HFFc6 (cell line): ENCODE measurements at places on chromosomes 6 and 20. TPM values are rescaled to one million over a fixed set of nuclear protein-coding genes. Genes with fewer than 3 reads are reported as not detected.
A peak's percentile ranks its signal among the peaks of the same experiment; 100 is the strongest.

COL12A1 gene
- 205 and 268 TPM in 2 replicates for total RNA-seq

COL21A1 gene
- total RNA-seq, result not detected in 3 replicates

SLC26A8 gene
- not detected in 3 replicates for total RNA-seq

PRDM13 gene
- not detected in 3 replicates for total RNA-seq

PAQR8 gene
- total RNA-seq, result 2.0 to 2.8 TPM (median 2.4 TPM) in 3 replicates

MYH7B gene
- total RNA-seq, result not detected in 3 replicates

OTOR gene
- total RNA-seq, result not detected in 3 replicates

DCDC2 gene
- total RNA-seq, result not detected in 3 replicates

FAM162B gene
- 4.5 to 10.1 TPM (median 9.5 TPM) in 3 replicates for total RNA-seq

TPBG gene
- 75.5 to 122 TPM (median 85.4 TPM) in 3 replicates for total RNA-seq

GTSF1L gene
- not detected in 2 replicates for total RNA-seq

TTBK1 gene
- total RNA-seq, result not detected in 3 replicates

GRCh38 chr6:106334646-106335448, 9.3 kb upstream of the ATG5 start:
- peaks cover 10% of the 10 kb centered on the region; the same call in 1 of the 2 replicates for H3K27me3 ChIP-seq
- H3K27ac ChIP-seq, result no peak overlapping the region
- no peak overlapping the region for H3K4me3 ChIP-seq
- no peaks in the 10 kb centered on the region for H3K36me3 ChIP-seq
- DNase-seq, result peak; percentile 22

DNA sequence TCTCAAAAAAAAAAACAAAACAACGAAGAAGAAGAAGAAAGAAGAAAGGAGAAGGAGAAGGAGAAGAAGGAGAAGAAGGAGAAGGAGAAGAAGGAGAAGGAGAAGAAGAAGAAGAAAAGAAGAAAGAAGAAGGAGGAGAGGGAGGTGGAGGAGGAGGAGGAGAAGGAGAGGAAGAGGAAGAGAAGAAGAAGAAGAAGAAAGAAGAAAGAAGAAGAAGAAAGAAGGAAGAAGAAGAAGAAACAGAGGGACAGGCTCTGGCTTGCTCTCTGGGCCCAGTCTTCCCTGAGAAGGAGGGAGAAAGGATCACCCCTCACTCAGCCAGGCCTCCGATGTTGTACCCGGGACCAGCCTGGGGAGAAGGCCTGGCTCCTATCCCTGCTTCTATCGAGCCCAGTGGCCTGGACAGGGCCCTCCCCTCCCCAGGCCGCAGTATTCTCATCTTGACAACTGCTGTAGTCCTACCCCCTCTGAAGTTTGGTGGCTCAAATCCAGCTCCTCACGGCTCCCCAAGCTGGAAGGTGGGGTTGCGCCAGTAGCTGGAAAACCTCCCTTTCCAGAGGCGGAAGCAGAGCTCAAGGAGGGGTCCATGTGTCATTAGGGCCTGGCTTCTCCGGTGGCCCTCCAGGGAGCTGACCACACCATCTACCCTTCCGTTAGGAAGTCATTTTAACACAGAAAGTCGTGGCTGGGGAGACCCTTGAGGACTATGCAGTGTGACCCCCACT, 18.9 kb downstream of the C6orf132 start:
- H3K27ac ChIP-seq, result no peak overlapping the region; the same call in 1 of the 2 replicates
- peaks cover 25% of the 10 kb centered on the region for H3K4me1 ChIP-seq
- peaks cover 1% of the 10 kb centered on the region for H3K27me3 ChIP-seq
- DNase-seq, result no peak
- H3K36me3 ChIP-seq, result peaks cover 8% of the 10 kb centered on the region

DNA sequence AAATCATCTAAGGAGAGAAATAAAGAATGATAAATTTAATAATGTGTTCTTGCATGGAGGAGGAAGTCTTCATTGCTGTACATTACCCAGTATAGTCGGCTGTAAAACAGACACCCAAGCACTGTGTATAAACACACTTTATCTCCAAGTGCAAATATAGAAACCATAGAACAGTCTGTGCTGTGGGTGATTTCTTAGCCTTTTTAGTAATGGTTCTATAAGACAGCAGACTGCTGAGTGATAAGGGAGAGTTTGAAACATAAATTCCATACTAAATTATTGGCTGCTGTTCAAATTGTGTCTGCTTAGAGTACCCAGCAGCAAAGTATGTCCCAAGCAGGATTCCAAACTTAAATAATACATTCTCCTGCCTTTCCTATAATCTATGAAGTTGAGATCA, 4.6 kb downstream of the FILIP1 start:
- peaks cover 19% of the 10 kb centered on the region; the same call in 1 of the 2 replicates for H3K4me1 ChIP-seq
- DNase-seq, result no peak
- H3K27me3 ChIP-seq, result peaks cover 5% of the 10 kb centered on the region
- no peaks in the 10 kb centered on the region for H3K36me3 ChIP-seq

DNA sequence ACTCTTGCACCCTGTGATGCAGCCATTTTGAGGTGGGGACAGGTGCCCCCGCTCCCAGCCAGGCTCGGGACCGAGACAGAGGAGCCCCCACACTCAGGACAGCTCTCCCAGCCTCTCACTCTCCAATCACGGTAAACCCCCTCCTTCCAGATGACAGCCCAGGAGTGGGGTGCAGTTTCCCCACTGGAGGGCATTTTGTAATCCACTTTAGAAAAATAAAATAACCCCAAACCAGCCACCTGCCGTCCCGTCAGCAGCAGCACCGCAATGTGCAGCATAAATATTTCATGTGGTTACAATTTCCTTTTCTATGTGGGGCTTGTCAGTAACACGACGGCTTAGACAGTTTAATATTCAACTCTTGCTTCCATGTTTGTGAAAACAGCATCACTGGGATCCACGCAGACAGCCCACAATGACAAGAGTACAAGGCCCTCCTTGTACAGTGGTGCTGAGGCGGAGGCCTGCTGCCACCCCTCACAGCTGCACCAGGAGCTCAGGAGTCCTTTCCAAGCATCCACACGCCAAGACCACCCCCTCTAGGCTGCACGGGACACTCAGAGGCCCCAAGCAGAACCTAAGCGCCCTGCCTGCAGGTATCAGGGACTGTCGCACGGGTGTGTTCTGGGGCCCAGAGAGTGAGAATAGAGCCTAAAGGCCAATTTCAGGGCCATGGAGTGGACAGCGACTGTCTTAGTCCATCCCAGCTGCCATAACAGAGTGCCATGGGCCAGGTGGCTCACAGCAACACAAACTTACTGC, 116.7 kb downstream of the JPH2 start:
- no peak overlapping the region for H3K4me3 ChIP-seq
- H3K27ac ChIP-seq, result no peak overlapping the region
- peaks cover 21% of the 10 kb centered on the region for H3K4me1 ChIP-seq
- no peak for DNase-seq

- DNase-seq, result no peak
- no peaks in the 10 kb centered on the region for H3K4me1 ChIP-seq
- H3K27ac ChIP-seq, result no peak overlapping the region
Measured at GRCh38 chr6:21508753-21509152, 84.8 kb upstream of the SOX4 start.

- no peak overlapping the region for H3K4me3 ChIP-seq
- H3K4me1 ChIP-seq, result no peaks in the 10 kb centered on the region
- H3K27ac ChIP-seq, result no peak overlapping the region
Measured at GRCh38 chr6:54515713-54516112, 207.5 kb downstream of the TINAG start.

GRCh38 chr6:26006086-26006939, 43.7 kb downstream of the TRIM38 start:
- H3K27me3 ChIP-seq, result no peaks in the 10 kb centered on the region
- no peak overlapping the region for H3K4me3 ChIP-seq
- no peak overlapping the region for H3K27ac ChIP-seq
- DNase-seq, result no peak
- no peaks in the 10 kb centered on the region for H3K36me3 ChIP-seq

DNA sequence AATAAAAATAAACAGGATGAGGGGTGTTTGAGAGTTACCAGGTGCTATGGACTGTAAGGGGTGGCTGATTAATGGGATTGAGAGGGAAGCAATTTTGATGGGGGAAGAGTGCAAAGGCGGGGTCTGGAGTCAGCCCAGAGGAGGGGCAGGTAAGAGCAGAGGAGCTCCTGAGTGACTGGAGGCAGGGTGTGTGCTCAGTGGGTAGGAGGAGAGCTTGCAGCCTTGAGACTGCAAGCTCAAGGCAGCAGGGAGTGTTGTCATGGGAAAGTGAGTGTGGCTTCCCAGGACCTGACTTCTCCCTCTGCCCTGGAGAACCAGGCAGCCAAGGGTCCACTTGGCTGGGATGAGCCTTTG, 54.2 kb downstream of the RAB44 start:
- DNase-seq, result no peak
- H3K27ac ChIP-seq, result no peak overlapping the region
- H3K36me3 ChIP-seq, result peaks cover 11% of the 10 kb centered on the region; the same call in 1 of the 2 replicates
- no peak overlapping the region for H3K4me3 ChIP-seq

DNA sequence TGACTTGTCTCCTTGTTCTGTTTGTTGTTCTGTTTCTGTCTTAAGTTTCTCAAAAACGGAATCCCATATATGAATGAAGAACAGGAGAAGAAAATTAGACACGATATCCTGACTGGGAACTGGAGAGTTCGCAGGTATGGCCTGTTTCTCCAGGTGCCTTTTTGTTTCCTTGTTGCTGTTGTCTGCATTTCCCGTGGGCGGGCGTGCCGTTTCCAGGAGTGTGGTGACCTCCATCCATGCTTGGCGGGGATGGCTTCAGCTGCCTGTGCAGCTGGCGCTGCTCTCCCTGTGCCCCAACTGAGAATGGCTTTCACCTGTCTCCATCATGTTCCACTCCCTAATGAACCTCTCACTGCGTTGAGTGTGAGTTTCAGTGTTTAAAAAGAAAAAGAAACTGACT, 4.4 kb downstream of the PNLDC1 start:
- no peaks in the 10 kb centered on the region for H3K4me1 ChIP-seq
- no peak overlapping the region for H3K27ac ChIP-seq
- H3K36me3 ChIP-seq, result no peaks in the 10 kb centered on the region; the same call in 1 of the 2 replicates
- no peak for DNase-seq
- no peak overlapping the region for H3K4me3 ChIP-seq

DNA sequence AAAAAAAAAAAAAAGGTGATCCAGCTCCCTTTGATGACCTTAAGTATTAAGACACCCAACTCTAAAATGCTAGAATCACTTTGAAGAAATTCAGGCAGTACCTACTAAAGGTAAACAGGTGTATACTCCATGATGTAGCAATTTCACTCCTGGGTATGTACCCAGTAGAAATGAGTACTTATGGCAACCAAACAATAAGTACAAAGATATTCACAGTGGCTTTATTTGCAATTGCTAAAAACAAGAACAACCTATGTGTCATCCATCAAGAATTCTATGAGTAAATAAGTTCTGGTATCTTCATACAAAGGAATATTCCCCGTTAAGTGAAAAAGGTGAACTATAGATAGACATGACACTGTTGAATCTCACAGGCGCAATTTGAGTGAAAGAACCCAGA, 29.4 kb downstream of the MDGA1 start:
- H3K36me3 ChIP-seq, result no peaks in the 10 kb centered on the region
- H3K4me1 ChIP-seq, result peaks cover 36% of the 10 kb centered on the region
- H3K4me3 ChIP-seq, result no peak overlapping the region
- peak; percentile 20 for DNase-seq

DNA sequence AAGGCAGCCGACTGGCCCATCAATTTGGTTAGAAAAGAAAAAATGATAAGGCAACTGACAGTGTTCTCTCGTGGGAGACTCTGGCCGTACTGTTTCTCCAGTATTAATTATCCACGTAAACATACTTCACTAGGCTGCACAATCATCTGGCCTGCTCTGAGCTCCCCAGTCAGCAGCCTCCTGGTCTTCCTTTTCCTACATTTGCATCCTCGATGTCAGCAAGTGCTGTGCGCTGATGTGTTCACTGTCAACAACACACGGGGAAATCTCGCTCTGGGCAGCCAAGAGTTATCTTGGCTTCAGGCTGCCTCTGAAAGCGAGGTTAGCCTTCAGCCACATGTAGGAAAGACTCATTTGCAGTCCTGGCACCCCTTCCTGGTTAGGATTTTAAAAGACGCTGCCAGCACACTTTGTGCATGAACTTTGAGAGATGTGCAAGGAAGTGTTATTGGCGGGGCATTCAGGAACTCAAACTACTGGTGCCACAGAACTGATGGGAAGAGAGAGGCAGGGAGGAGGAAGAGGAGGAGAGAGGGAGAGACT, 460.5 kb upstream of the ARID1B start:
- DNase-seq, result no peak
- no peaks in the 10 kb centered on the region for H3K36me3 ChIP-seq
- no peak overlapping the region for H3K4me3 ChIP-seq
- H3K4me1 ChIP-seq, result no peaks in the 10 kb centered on the region

GRCh38 chr6:85460921-85461797, 11.3 kb downstream of the NT5E start:
- peaks cover 100% of the 10 kb centered on the region for H3K4me1 ChIP-seq
- peak; percentile 28 for DNase-seq
- peak overlapping the region; percentile 20; the same call in 1 of the 2 replicates for H3K4me3 ChIP-seq

GRCh38 chr6:109759098-109759955, 68.2 kb downstream of the FIG4 start:
- DNase-seq, result no peak
- H3K4me1 ChIP-seq, result peaks cover 30% of the 10 kb centered on the region
- H3K36me3 ChIP-seq, result peaks cover 36% of the 10 kb centered on the region
- H3K27me3 ChIP-seq, result no peaks in the 10 kb centered on the region
- H3K4me3 ChIP-seq, result no peak overlapping the region

- no peaks in the 10 kb centered on the region for H3K36me3 ChIP-seq
- H3K4me3 ChIP-seq, result no peak overlapping the region
- no peak for DNase-seq
- no peaks in the 10 kb centered on the region; the same call in 1 of the 2 replicates for H3K27me3 ChIP-seq
Measured at GRCh38 chr6:119720160-119720559, 370.6 kb upstream of the MAN1A1 start.

- DNase-seq, result peak; percentile 4
- H3K27ac ChIP-seq, result no peak overlapping the region
Measured at GRCh38 chr20:12053353-12053752, 135.7 kb downstream of the BTBD3 start.

GRCh38 chr6:12477616-12478015, 187.5 kb downstream of the EDN1 start:
- no peaks in the 10 kb centered on the region for H3K36me3 ChIP-seq
- peaks cover 58% of the 10 kb centered on the region for H3K4me1 ChIP-seq
- H3K27ac ChIP-seq, result no peak overlapping the region
- no peak overlapping the region for H3K4me3 ChIP-seq

DNA sequence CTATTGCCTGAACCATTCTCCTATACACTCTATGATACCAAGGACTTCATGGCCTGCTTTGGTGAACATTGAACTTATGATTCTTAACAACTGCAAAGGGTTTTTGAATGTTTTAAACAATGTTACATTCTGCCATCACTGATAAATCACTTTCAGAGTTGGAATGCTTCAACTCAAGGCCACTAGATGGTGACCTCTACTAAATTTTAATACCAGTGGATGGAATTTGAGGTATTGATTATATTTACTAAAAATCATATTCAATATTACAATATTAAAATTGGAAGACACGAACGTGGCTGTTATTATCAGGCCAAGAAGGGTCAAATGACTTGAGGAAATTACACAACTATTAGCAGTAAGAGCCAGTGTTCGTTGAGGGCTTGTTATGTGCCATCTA, 18.6 kb downstream of the MYCT1 start:
- H3K4me1 ChIP-seq, result peaks cover 31% of the 10 kb centered on the region
- no peak overlapping the region for H3K27ac ChIP-seq
- no peak overlapping the region for H3K4me3 ChIP-seq
- no peaks in the 10 kb centered on the region; the same call in 1 of the 2 replicates for H3K27me3 ChIP-seq
